Type B pancreatic cell (in vitro differentiated cells): ENCODE measurements at places on chromosomes 11 and 22. TPM values are rescaled to one million over a fixed set of nuclear protein-coding genes. Genes with fewer than 3 reads are reported as not detected.
A peak's percentile ranks its signal among the peaks of the same experiment; 100 is the strongest.

- H3K27ac ChIP-seq: no peak overlapping the region
- no peak for DNase-seq
- H3K4me1 ChIP-seq: no peaks in the 10 kb centered on the region
- H3K36me3 ChIP-seq: no peaks in the 10 kb centered on the region
- no peak overlapping the region for H3K4me3 ChIP-seq
These were observed 14.1 kb upstream of the HTR3A start for GRCh38 chr11:113960702-113961330.

DNA sequence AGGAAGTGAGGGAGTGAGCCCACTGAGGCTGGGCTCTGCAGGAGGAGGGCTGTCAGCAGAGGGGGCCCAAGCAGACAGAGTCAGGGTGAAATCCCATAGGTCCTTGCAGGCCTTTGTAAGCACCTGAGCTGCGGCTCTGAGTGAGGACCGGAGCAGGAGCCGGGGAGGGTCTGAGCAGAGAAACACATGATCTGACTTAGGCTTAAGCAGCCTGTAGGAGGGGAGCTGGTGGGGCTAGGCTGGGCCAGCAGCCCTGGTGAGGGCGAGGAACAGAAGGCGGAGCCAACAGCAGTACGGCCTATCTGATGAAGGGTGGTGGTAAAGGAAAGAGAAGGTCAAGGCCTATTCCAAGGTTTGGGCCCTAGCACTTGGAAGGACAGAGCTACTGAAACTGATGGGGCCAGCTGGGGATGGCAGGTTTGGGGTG lies 26.9 kb upstream of the CBX7 start:
- H3K4me1 ChIP-seq: peaks cover 20% of the 10 kb centered on the region
- no peak overlapping the region for H3K4me3 ChIP-seq
- peak overlapping the region; percentile 63 for H3K27ac ChIP-seq
- no peak for DNase-seq
- no peaks in the 10 kb centered on the region for H3K27me3 ChIP-seq

GRCh38 chr11:30603357-30603756 lies 17.2 kb upstream of the MPPED2 start:
- H3K27me3 ChIP-seq: no peaks in the 10 kb centered on the region
- no peak overlapping the region for H3K27ac ChIP-seq
- H3K36me3 ChIP-seq: no peaks in the 10 kb centered on the region
- peaks cover 10% of the 10 kb centered on the region for H3K4me1 ChIP-seq
- H3K4me3 ChIP-seq: no peak overlapping the region

DNA sequence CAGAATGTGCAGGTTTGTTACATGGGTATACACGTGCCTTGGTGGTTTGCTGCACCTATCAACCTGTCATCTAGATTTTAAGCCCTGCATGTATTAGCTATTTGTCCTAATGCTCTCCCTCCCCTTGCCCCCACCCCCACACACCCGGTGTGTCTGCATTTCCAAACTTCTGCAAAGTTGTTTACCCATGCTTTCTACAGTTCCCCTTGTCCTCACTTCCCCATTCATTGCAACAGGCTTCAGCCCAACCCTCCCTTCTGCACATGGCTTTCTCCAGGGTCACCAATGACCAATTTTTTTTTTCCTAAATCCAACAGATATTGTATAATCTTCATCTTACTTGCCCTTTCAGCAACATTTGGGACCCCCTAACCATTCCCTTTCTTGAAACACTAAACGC lies 32.0 kb upstream of the NUP50 start:
- peaks cover 20% of the 10 kb centered on the region for H3K36me3 ChIP-seq
- H3K4me3 ChIP-seq: no peak overlapping the region
- no peak for DNase-seq

Gene SLC37A2
- 1.3 TPM in 2 replicates for total RNA-seq
